ENCODE measurements at places on chromosomes 13 and 19.

- DNase-seq, result no peak
Observed at GRCh38 chr13:40336228-40337221, 329.9 kb downstream of the FOXO1 start.

- DNase-seq, result no peak
Observed at GRCh38 chr13:43472339-43472738, 314.4 kb downstream of the ENOX1 start.

DNA sequence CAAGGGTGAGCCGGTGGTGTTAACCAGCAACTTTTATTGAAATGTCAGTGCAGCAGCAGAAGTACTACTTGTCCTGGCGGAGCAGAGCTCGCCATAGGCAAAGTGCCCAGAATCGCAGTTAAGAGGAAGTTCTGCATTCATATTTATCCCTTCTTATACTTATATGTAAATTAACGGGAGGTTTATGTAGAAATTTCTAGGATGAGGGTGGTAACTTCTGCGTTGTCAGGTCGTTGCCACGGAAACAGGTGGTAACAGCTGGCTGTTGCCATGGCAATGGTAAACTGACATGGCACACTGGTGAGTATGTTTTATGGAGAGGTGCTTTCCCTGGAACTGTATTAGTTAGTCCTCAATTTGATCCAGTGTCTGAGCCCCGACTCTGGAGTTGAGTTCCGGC, 2494.9 kb upstream of the PCDH20 start:
- DNase-seq, result no peak

DNA sequence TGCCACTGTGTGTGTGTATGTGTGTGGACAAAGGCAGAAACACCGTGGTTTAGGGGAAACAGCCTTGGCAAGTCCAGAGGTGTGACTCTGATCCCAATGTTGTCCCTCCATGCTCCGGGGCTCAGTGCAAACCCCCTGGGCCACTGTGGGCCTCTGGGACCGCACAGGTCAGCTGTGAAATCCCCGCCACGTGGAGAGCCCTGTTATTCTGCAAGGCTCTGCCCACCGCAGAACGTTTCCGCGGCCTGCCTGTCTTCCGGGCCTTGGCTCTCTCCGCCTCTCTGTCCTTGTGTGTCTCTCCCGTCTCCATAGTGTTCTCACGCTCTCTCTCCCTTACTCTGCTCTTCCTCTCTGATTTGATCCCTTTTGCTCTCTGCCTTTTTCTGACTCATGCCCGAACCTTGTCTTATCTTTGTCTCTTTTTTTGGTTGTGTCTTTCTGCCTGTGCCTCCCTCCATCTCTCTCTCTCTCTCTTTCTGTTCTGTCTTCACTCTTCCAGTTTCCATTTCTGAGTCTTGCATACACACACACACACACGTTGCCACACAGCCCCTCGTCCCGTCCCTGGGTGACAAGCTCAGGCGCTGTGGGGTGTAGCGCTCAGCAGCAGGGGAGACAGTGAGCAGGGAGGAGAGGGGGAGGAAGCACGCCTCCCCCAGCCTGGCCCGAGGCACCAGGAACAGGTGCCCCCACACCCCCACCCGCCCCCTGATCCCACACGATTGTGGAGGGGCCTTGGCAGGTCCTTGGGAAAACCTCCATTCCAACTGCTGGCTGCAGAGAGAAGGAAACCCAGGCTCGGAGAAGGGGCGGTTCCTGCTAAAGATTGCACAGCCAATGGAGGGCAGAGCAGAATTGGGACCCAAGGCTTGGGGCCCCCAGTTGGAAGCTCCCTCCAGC, 3.0 kb downstream of the TTYH1 start:
- DNase-seq, result no peak

GRCh38 chr19:54478677-54479266, 5.7 kb upstream of the CDC42EP5 start:
- no peak for DNase-seq

DNA sequence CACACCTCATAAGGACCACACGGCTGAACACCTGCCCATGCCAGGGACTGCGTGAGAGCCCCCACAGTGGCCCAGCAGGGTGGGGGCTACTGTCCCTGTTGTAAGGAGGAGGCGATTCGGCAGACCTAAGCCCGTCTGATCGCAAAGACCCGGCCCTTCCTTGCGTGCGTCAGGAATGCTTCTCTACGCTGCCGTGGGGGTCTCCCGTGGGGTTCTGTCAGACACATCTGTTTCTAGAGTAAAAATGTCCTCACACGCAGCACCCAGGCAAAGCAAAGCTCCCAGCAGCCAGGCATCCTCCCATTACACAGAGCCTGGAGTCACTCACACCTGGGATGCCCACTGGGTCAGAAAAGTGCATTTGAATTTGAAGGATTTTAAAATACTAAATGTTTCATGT, 147.7 kb upstream of the SOX1 start:
- no peak for DNase-seq

DNA sequence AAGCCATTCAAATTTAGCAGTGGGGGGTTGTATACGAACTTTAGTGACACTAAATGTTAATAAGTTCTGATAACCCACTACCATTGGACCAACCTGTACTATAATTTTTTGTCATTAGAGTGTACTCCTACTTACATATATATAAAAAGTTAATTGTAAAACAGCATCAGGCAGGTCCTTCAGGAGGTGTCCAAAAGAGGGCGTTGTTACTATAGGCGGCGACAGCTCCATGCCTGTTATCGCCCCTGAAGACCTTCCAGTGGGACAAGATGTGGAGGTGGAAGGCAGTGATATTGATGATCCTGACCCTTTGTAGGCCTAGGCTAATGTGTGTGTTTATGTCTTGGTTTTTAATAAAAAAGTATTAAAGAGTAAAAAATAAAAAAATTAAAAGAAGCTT, 27.5 kb downstream of the SPRYD7 start:
- no peak for DNase-seq

DNA sequence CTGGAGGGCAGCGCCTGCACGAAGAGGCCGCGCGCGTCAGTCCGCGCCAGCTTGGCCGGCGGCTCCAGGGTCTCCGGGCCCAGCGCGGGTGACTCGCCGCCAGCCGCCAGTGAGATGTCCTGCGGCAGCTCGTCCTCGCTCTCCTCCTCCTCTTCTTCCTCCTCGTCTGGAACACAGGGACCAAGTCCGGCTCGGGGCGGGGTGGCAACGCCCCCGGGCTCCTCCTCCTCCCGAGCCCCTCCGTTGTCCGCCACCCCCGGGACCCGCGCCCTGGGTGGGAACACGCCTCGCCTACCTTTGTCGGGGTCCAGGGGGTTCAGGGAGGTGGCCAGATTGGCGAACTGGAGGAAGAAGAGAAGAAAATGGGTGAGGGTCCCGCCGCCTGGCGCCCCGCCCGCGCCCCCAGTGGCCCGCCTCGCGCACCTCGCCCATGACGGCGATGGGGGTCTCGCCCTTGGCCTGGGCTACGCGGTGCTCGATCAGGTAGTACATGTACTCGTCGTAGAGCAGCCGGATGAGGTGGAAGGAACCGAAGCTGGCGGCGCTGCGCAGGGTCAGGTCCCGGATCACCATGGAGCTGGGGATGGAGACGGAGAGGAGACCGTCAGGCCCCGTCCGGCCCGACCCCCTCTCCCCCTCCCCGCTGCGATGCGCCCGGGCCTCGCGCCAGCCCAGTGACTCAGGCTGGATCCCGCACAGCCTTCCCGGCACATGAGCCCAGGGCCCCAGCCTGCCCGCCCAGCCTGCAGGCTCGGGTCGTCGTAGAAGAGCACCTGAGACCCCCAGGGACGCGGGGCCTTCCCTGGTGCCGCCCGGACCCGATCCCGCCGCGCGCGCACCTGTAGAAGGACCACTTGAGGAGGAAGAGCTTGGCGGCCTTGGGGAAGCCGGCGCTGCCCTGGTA, 10.6 kb downstream of the DCAF15 start:
- DNase-seq, result no peak

GRCh38 chr13:62185631-62186255, 770.1 kb upstream of the PCDH20 start:
- no peak for DNase-seq

DNA sequence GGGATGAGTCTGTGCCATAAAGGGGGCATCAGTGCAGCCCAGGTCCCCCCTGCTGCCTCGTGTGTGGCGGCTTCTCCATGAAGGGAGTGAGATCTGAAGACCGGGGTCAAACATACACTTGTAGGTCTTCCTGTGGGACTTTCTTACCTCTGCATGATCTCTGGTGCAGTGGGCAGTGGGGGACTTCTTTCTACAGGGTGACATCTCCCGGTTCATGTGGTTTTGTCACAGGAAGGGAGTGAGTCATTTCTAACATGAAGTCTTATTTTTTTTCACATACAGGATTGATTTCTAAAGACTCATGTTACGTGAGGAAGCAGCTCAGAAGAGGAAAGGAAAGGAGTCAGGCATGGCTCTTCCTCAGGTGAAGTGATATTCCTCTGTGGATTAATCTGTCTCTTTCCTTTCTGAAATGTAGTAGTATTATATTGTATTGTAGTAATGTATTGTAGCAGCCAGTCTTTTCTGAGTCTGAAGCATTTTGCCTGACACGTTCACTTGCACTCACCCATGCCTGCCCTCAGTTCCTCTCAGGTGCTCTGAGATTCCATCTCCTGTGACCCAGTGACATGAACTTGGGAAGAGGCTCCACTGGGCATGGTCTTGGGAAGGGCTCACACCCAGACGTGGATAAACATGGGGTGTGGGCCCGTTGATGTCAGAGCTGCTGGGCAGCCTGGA, 15.7 kb downstream of the ZNF808 start:
- DNase-seq, result peak; percentile 11

DNA sequence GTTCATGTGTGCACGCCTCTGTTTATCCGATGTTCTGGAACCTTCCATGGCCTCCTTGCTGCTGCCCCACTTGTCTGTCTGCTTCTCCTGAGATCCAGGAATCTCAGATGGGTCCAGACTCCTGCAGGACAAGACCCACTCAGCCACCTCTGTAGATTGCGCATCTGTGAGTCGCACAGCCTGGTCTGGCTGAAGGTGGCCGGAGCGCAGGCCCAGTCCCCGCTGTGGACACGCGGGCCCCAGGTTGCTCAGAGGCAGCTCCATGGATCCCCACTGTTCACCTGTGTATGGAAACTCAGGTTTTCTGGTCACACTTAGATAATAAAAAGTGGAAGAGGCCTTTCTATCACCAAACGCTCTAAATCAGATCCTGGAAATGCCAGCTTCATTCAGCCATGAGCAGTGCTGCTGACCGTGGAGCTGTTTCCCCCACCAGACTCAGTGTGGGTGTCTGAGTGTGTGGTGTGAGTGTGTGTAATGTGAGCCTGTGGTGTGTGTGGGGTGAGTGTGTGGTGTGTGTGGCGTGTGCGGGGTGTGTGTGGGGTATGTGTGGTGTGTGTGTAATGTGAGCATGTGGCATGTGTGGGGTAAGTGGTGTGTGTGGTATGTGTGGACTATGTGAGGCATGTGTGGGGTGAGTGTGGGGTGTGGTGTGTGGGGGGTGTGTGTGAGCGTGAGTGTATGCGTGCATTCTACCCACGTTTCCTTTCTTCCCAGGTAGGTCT, 59.5 kb downstream of the MCF2L start:
- no peak for DNase-seq

DNA sequence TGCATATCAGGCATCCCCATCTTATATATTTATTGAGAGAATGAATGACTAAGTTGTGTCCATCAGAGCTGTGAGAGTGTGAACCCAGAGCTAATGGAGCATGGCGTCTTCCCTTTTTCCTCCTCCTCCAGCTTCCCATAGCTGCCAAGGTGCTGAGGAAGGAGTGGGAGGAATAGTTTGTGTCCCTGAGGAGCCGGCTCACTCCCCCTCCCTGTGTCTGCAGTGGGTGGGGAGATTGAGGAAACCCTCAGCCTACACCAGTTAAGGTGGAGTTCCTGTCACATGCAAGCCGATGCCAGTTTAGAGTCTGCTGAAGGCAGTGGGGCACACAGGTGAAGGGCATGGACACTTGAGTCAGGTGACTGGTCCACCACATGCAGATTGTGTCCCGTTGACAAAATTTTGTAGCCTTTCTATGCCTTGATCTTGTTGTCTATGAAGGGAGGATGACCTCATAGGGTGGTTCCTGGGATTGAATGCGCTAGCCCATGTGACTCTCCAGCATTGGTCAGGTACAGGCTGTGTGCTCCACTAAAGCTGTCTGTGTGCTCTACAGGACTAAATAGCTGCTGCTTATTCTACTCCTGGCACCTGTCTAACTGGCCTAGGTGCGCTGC, 47.6 kb upstream of the GPI start:
- no peak for DNase-seq

DNA sequence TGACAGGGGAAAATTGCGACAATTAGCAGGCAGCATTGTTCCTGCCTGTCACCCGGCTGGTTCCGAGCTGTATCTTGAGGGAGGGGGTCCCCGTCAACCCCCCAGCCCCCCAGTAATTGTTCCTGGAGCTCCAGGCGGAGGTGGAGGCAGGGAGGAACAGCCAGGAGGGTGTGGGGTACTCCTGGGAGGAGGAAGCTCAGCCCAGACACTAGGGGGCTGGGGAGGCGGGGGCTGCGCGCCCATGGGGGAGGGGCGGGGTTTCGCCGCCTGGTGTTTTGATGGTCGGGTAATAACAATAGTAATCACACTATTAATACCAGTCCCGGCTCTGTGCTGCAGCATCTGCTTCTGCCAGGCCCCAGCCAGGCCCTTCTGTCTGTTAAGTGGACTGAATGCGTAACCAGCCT, 8.6 kb downstream of the NPAS1 start:
- no peak for DNase-seq

DNA sequence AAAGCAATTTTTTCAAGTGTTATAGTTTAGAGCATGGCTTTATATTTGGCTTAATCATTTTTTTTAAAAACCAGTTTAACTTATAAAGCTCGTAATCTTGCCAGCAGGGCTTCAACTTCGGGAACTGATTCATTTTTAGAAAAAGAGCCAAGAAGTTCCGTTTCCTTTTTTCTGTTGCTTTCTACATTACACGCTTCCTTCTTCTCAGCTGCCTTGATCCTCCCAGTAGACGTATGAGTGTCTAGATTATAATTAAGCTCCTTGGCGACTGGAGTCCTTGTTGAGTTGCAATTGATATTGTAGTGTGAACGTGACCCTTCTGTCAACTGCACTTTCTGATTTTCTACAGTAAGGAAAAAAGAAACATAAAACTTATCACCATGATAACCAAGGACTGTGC, 497.2 kb downstream of the DIAPH3 start:
- no peak for DNase-seq

All from stimulated activated CD8-positive, alpha-beta memory T cell treated with anti-CD3 and anti-CD28 coated beads, Interleukin-15, amount 100 ng/mL, for 4 hours (primary cell).